NCI-H460 (cell line): ENCODE measurements at places on chromosomes 13 and 19. TPM values are rescaled to one million over a fixed set of nuclear protein-coding genes. Genes with fewer than 3 reads are reported as not detected.

- no peak for DNase-seq
Measured at GRCh38 chr13:113548778-113549621, 35.6 kb upstream of the TFDP1 start.

DNA sequence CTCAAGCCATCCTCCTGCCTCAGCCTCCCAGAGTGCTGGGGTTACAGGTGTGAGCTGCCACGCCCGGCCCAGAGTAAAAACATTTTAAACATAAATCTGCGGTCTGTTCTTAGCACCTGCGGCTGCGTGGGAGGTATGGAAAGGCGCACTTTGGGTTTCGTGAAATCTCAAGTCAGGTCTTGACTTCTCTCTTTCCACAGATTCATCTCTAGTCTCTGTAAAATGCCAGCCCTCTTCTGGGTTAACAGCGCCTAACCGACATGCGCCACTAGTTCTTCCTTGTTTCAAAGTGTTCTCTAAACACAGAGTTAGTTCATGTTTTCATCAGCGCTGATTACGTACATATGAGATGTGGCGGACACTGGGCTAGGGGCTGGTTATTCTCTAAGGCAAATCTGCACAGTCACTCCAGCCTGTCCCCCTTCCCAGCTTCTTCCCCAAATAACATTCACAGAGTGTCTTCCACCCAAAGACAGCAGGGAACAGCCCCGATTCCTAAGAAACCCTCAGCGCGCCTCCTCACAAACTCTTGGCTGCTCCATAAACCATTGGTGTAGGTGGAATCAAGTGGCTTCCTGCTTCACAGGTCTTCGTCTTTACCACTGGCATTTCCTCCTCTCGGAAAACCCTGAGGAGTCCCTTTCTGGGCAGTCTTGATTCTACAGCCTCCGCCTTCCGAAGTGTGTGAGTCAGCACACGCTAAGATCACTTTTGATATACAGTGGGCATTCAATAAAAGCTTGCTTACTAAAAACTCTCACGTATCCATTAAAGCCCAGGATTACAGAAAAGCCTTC, 1.4 kb downstream of the PARP4 start:
- DNase-seq, result peak; percentile 73

DNA sequence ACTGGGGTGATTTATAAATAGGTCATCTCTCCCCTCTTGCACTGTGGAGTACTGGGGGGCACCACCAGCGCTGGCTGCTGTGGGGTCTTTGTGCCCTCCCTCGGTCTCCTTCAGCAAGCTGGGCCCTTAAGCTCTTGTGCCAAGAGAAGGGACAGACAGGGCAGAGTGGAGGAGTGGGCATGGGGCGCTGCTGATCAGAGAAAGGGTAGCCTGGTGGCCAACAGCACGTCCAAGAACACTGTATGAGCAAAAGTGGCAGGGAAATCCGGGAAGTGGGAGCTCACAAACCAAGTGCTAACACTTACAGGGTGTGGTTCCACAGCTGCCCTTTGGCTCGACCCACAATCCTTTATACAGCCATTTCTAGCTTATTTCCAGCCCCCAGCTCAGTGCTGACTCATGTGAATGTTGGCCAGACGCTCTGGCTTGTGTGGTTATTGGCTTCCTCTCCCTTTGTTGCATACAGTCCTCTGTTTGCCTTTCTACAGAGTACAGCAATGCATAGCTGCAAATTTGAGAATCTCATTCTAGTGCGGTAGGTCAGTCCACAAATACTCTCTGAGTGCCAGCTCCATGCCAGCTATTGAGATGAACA, 298.8 kb downstream of the SHISA2 start:
- no peak for DNase-seq

- DNase-seq, result no peak
Measured at GRCh38 chr19:16722591-16722990, 2.9 kb downstream of the NWD1 start.

DNA sequence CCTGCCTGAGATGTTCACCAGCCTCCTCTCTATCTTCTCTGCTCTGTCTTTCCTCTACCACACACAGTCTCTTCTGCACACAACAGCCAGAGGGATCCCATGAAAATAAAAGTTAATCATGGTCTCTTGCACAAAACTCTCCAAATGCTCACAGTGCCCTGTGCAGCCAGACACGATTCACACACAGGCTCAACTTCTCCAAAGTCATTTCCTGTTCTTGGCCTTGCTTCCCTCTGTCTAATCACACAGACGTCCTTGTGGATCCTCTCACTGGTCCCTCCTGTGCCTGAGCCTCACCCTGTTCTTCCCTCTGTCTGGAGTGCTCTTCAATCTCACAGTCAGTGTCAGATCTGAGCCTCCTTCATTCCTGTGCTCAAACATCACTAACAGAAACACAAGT, 7.8 kb downstream of the SIGLEC12 start:
- DNase-seq, result no peak

Gene AP3D1
- 67.6 and 83.8 TPM in 2 replicates for total RNA-seq
